HL-60 (cell line): ENCODE measurements at places on chromosomes 13 and 19.

DNA sequence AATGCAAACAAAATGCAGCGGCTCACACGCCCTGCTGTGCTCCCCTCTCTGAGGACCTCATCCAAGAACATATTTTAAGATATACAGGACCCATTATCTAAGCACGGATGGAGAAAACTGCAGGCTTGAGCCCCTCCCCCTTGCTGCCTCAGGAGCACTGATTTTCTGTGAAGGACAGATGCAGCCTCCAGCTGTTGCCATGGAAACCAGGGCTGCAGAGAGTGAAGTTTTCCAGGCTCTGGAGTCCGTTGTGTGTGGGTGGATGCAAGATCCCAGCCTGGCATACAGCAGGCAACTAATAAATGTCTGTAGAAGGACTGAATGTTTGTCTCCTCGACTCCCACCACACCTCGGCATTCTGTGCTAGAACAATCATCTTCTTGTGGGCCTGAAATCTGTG lies 105.6 kb upstream of the PEG3 start:
- DNase-seq, result no peak

GRCh38 chr13:105816994-105817393 lies 718.5 kb downstream of the EFNB2 start:
- DNase-seq, result no peak

GRCh38 chr13:40127476-40127875 lies 472.0 kb downstream of the COG6 start:
- no peak for DNase-seq

GRCh38 chr13:42876887-42877545 lies 95.6 kb downstream of the FAM216B start:
- DNase-seq, result no peak

GRCh38 chr13:99288089-99288488 lies 19.1 kb downstream of the GPR183 start:
- DNase-seq, result peak; percentile 68

GRCh38 chr13:30375265-30375835 lies 46.9 kb upstream of the UBE2L5 start:
- DNase-seq, result no peak

- DNase-seq, result no peak
These were observed 820.6 kb downstream of the DIAPH3 start for GRCh38 chr13:59343132-59343531.

DNA sequence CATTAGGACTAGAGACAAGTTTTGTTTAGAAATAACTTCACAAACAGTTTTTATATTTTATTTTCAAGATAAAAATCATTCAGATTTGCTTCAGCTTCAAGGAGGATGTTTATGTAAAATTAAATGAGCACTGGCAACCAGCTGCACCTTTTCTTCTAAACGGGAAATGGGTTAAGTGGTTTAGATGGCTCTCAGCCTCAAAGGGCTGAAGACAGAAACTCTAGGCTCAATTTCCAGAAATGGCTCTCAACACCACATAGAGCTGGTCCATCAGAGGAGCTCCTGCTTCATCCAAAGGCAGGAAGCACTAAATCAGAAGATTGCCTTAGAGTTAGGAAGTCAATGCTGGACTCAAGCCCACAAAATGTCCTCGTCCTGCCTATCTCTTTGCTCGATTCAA lies 74.7 kb downstream of the ZNF429 start:
- DNase-seq, result no peak

DNA sequence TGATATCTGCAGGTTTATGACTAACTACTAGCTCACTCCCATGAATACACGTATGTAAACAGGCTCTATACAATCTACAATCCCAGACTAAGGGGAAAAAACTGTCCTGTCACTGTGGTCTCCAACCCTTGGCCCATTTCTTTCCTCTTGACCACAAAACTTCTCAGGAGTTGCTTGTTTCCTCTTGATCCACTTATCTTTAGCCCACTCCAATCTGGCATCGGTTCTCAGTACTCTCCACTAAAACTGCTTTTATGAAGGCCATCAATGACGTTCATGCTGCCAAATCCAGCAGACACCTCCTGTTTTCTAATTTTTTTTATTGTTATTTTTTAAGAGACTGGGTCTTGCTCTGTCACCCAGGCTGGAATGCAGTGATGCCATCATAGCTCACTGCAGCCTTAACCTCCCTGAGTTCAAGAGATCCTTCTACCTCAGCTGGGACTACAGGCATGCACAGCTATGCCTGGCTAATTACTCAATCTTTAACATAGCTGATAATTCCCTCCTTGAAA lies 31.9 kb upstream of the USPL1 start:
- no peak for DNase-seq

DNA sequence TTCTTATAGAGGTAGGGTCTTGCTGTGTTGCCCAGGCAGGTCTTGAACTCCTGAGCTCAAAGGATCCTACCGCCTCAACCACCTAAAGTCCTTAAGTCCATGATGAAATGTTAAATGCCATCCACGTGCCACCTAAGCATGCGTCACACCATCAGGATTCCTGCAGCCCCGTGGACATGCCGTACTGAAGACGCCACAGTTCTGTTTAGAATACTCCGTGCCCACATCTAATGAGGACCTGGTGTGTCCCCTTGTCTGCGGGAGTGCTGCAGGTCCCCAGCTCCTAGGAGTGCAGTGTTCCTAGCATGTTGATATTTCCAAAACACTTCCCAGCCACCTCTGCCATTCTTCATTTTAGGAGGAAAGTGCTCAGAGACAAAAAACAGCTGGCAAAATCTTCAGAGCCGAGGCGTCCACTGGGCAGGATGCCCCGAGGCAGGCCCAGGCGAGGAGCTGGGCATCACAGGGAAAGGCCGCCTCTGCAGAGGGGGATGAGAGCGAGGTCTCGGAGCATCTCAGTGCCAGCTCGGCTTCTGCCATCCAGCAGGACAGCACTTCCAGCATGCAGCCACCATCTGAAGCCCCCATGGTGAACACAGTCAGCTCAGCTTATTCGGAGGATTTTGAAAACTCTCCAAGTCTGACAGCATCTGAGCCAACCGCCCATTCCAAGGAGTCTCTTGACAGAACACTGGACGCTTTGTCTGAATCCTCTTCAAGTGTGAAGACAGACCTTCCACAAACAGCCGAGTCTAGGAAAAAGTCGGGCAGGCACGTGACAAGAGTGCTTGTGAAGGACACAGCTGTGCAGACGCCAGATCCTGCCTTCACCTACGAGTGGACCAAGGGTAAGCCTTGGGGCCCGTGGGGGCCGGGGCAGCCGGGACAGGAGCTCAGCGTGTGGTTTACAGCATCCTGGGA lies 13.2 kb downstream of the C19orf44 start:
- DNase-seq, result no peak

GRCh38 chr19:17296976-17297375 lies 6.2 kb downstream of the ABHD8 start:
- no peak for DNase-seq
